ENCODE measurements at places on chromosomes 12 and 14. TPM values are rescaled to one million over a fixed set of nuclear protein-coding genes. Genes with fewer than 3 reads are reported as not detected.

GRCh38 chr12:46574847-46575246 lies 202.3 kb upstream of the SLC38A2 start:
- DNase-seq: no peak

The REC8 gene
- 20.9 TPM for total RNA-seq

DNA sequence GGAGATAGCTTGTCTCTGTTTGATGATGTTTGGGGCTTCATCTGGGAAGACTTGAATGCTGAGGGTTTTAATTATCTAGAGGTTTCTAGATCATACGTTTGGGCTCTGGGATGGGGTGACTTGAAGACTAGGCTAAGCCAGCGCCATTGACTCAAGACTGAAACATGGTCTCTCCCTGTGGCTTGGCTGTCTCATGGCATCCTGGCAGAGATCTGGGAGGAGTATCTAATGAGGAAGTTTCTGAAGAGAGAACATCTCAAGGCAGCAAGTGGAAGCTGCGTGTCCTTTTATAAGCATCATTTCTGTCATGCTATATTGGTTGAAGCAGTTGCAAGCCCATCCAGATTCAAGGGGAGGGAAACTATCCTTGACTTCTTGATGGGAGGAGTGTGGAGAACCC lies 104.8 kb downstream of the UNC79 start:
- DNase-seq: no peak

GRCh38 chr12:80443974-80444666 lies at the start of gene PTPRQ:
TSS of gene PTPRQ (plus strand) at chr12:80444235. CDS start at chr12:80444346, 111 bp downstream.
- DNase-seq: no peak

GRCh38 chr12:27164330-27165040 lies 79.6 kb upstream of the STK38L start:
- no peak for DNase-seq

Data from sciatic nerve (tissue), 2 donors.